ENCODE measurements at places on chromosomes 5 and 9.

- DNase-seq: no peak
Measured at GRCh38 chr9:124783830-124784229, 6.9 kb downstream of the OLFML2A start.

DNA sequence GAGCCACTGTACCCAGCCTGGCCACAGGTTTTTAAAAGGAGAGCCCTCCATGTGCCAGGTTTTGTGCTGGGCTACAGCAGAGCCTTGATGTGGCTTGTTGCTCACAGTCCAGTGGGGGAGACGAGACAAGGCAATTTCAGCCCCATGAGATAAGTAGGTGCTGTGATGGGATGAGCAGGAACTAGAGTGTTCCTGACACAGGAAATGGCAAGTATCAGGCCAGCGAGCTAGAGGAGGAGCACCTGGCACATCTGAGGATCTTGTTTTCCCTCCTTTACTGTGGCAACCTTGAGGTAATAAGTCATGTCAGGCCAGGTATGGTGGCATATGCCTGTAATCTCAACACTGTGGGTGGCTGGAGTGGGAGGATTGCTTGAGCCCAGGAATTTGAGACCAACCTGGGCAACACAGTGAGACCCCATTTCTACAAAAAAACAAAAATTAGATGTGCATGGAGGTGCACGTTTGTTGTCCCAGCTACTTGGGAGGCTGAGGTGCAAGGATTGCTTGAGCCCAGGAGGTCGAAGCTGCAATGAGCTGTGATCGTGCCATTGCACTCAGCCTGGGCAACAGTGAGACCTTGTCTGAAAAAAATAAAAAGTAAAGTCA lies 3.8 kb upstream of the ZDHHC12 start:
- no peak for DNase-seq

DNA sequence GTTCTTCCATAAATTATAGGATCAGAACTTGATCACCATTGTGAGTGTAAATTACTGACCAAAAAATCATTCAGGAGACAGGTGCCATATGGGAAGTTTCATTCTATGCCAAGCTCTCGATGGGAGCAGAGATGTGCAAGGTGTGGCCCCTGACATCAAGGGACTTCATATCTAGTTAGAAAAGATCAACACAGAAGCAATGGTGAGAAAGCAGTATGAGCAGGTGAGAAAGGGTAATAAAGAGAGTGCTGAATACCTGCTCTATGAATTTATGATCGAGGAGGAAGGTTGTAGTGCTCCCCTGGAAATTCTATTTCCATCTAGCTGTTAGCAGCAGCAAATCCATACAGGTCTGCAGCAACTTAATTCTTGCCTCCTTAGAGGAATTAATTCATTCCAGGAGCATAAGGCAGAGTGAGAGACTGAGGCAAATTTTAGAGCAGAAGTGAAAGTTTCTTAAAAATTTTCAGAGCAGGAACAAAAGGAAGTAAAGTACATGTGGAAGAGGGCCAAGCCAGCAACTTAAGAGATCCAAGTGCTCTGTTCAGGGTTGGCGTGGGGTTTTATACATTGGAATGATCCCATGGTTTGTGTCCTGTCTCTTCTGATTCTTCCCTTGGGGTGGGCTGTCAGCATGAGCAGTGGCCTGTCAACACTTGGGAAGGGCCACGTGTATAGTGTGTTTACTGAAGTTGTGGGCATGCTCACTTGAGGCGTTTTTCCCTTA lies 181.8 kb downstream of the SAXO1 start:
- DNase-seq: no peak

DNA sequence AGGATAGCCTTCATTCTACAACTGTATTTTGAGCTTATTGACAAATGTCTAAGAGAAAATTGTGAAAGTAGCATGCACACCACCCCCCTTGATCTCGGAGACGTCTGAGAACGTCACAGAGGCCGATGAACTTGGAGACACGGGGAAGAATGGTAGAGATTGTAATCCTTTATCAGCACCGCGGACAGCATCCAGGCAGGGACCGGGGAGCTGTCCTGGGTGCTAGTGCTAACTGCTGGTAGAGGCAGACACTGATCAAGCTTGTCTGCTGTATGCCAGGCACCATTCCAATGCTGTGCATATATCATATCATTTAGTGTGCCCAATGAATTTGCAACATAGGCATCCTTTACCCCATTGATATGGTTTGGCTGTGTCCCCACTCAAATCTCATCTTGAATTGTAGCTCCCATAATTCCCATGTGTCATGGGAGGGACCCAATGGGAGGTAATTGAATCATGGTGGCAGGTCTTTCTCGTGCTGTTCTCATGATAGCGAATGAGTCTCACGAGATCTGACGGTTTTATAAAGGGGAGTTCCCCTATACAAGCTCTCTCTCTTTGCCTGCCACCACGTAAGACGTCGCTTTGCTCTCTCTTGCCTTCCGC lies 98.8 kb downstream of the LHX2 start:
- peak; percentile 91 for DNase-seq

- DNase-seq: peak; percentile 24
Measured at GRCh38 chr9:70318002-70318401, 59.2 kb downstream of the SMC5 start.

DNA sequence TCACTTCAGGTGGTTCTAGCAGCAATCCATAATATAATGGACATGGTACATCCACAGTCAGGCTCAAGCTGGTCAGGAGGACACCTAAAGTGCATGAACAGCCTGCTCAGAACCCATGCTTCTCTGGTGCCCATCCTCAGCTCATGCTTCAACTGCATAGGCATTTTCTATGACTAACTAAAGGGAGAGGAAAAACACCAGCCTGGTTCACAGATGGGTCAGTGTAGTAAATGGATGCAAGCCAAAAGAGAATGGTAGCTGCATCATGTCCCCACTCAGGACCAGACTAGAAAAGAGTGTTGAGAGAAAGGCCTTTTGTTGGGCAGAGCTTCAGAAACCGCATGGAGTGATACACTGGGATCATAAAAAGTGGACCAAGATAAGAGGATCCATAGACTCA lies 556.6 kb downstream of the TLE1 start:
- DNase-seq: no peak

GRCh38 chr9:86846656-86847055 lies 100.7 kb downstream of the GAS1 start:
- DNase-seq: no peak

GRCh38 chr5:147912011-147912410 lies 5.7 kb upstream of the C5orf46 start:
- no peak for DNase-seq

DNA sequence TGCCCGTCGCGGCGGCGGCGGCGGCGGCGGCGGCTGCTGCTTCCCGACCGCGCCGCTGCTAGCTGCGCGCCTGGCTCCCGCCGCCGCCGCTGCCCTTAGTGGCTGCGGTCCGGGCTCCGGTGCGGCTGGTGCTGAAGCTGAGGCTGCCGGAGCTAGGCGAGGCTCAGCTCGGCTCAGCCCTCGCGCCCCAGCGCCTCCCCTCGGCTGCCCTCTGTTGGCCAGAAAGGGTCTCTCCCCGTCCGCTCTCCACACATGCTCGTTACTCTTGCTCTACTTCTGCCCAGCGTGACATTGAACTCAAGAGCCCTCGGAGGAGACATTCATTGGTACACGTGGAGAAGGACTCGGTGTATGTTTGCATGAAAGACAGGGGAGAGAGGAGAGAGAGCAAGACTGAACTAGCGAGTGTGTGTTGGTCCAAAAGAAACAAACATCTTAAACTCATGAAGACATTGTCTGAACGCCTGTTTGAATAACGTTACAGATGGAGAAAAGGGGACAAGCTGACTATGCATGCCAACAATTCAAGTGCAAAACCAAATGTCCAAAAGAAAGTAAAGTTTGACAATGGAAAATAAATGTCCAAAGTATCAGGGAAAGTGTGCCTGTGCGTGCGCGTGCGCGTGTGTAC lies at the start of gene HCN1:
Gene HCN1 (minus strand): TSS at position 175 of the 631 bp plus-strand sequence.
- DNase-seq: peak; percentile 94

GRCh38 chr5:87298692-87299362 lies 31.1 kb downstream of the RASA1 start:
- DNase-seq: no peak

- DNase-seq: no peak
Measured at GRCh38 chr5:32274548-32275395, 38.0 kb downstream of the MTMR12 start.

- DNase-seq: no peak
Measured at GRCh38 chr5:151094030-151094851, 13.4 kb upstream of the TNIP1 start.

DNA sequence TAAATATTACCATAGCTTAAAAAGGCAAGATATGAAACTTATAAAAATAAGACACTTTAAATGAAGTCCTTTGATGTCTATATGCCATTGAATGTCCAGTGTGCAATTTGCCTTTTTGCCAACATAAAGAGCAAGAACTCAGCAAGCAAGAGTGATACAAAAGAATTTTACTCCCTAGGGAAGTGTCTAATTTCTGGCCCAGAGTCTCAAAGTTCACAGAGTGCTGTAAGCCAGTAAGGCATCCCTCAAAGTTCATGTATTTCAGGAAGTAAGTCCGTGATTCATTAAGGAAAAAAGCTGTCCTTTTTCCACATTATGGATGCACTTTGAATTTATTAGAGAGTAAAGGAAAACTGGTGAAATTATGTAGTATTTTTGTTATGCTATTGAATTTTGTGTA lies 185.2 kb downstream of the CCDC171 start:
- DNase-seq: no peak

GRCh38 chr9:124814164-124814535 lies 37.2 kb downstream of the OLFML2A start:
- DNase-seq: no peak

GRCh38 chr9:100581081-100581480 lies 3.2 kb downstream of the CAVIN4 start:
- no peak for DNase-seq

DNA sequence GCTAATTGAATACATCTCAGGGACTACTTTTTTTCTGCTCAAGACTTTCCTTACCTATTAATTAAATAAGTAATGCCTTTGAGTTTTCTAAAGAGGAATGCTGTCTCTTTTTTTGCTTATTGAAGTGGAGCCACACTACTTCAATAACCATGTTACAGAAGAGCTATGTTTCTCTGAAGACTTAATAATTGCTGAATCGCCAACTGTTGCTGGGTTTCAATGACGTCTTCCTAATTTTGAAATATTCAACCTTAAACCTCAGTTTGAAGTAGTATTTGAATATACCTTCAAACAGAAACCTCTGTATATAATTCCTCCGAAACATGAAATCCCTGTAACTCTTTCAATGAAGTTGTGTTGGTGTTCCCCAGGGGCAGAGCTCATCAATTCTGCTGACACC lies 21.0 kb downstream of the NUDT12 start:
- DNase-seq: no peak

DNA sequence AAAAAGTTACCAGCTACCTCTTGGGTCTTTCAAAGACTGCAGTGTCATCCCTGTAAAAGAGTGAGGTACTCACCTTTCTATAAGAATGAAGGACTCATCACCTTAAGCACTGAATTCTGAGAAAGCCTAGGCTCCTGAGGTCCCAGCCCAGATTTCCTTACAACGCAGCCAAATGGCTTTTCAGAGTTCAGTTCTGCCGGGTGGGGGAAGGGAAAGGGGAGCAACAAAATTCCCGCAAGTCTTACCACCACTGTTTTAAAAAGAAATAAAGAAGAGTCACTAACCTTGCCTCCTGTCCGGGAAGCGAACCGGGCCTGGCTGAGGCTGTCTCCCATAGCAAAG lies 373 bp downstream of the ADAMTS12 start:
- no peak for DNase-seq

- DNase-seq: no peak
Measured at GRCh38 chr5:126449751-126450271, 26.6 kb downstream of the GRAMD2B start.

- peak; percentile 49 for DNase-seq
Measured at GRCh38 chr9:125049212-125050049, 93.9 kb downstream of the SCAI start.

DNA sequence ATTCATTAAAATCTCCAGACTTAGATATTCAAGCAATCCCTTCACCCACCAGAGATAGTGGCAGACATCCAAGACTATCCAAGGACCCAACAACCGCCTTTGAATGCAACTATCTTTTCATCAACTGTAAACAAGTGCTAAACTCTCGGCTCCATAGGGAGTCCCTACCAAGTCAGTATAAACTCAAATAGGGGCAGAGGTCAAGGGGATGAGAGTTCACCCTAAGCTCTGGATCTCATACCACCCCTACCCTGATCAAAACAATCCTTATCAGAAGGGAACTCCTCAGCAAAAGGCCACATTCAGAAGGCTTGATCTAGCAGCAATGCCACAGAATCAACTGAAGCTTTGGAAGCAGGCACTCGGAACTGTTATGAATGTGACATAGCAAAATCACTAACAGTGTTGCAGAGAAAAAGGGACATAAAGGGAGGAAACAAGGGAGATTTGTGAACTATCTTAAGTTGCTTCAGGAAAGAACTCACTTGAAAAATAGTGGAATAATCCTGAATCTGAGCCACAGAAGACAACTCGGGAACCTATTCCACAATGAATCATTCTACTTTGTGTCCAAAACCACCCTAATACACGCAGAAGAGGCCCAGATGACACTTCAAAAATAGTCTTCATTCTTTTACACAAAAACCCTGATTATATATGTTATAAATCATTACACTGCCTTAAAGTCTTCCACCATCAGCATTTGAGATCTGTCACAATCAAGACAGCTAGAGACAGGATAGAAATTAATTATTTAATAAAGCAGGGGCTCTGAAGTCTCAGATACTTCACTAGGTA lies 49.8 kb downstream of the NR6A1 start:
- DNase-seq: peak; percentile 7

DNA sequence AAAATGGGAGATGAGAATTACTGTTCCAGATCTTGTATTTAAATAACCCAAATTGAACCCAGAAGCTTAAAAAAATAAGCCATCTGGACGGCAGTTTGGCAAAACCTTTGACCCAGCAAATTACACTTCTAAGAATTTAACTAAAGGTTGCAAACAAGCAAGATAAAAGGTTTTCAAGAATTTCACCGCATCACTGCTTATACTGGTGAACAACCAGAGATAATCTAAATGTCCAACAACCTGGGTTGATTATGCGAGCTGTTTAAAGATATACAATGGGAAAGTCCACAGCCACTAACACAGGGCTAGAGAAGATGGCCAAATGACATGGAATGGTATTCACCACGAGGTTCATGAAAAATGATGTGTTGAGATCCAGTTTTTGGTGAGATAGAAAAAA lies 149.3 kb downstream of the GNAQ start:
- no peak for DNase-seq

- peak; percentile 39 for DNase-seq
Measured at GRCh38 chr5:1827886-1828397, 26.7 kb downstream of the NDUFS6 start.

GRCh38 chr9:89477811-89478630 lies 19.9 kb downstream of the SEMA4D start:
- no peak for DNase-seq

GRCh38 chr5:95081500-95081960 lies 203.4 kb downstream of the MCTP1 start:
- peak; percentile 21 for DNase-seq

Data from neural progenitor cell (in vitro differentiated cells).